Sciatic nerve (tissue), 2 donors: ENCODE measurements at places on chromosomes 6 and 20. TPM values are rescaled to one million over a fixed set of nuclear protein-coding genes. Genes with fewer than 3 reads are reported as not detected.

The MAP3K4 gene
- 95.0 TPM for total RNA-seq

The LTB gene
- total RNA-seq, result 4.0 TPM

The HEBP2 gene
- total RNA-seq, result 39.9 TPM

The NMBR gene
- 0.45 TPM for total RNA-seq

The CLPSL1 gene
- not detected for total RNA-seq

The NKX2-2 gene
- not detected for total RNA-seq
